SK-N-SH (cell line): ENCODE measurements at places on chromosomes 13 and 19.

DNA sequence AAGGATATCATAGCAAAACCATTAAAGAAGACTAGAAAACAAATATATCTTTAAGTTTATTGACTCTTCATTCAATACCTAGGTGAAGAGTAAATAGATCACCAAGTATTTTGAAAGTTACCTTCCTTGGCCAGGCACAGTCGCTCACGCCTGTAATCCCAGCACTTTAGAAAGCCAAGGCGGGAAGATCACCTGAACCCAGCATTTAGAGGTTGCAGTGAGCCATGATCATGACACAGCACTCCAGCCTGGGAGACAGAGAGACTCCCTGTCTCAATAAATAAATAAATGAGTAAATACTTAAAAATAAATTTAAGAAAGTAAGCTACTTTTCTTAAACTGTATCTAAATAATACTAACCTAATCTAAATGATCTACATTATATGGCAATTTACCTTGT lies 8.9 kb upstream of the WBP4 start:
- DNase-seq: no peak

DNA sequence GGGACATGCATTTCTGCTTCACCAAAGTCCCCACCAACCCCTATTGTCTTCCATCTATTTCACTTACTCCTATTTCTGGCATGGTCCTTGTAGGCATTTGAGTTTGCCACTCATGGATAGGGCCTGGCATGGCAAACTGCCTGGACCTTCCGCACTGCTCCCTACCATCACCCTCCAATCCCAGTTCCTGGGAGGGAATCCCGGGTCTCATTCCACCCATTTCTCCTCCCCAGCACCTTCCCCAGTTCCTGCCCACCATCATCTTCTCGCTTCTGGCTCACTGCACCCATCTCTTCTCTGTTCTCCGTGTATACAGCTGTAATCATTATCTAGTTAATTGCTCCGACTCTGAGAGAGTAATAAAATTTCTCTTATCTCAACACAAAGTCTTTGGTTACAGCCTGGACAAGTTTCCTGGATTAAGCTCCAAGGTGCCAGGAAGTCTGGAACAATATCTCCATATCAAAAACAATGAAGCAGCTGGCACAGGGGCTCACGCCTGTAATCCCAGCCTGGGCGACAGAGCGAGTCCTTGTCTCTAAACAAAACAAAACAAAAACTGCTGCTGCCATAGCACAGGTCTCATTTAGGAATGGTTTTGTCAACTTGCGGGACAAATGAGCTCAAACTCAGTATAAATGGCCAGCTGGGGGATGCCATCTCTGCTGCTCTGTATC lies 17.0 kb upstream of the COX7A1 start:
- DNase-seq: no peak

DNA sequence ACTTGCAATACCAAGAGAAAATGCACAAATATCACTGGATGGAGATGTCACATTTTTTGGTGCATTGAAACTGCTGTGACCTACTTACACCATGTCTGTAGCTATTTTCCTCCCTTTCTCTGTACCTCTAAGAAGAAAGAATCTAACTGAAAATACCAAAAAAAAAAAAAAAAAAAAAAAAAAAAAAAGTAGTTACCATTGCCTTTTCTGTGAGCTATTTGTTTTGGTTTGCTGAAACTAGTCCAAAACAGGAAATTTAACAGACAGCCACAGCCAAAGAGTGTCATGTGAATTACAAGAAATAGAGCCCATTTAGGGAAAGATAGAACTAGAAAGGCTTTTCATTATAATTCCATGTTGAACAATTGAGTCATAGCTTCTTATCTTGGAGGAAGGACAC lies 37.3 kb downstream of the TNFSF13B start:
- DNase-seq: no peak

- DNase-seq: peak; percentile 30
These were observed 29.0 kb downstream of the EXOSC8 start for GRCh38 chr13:37029617-37030016.

DNA sequence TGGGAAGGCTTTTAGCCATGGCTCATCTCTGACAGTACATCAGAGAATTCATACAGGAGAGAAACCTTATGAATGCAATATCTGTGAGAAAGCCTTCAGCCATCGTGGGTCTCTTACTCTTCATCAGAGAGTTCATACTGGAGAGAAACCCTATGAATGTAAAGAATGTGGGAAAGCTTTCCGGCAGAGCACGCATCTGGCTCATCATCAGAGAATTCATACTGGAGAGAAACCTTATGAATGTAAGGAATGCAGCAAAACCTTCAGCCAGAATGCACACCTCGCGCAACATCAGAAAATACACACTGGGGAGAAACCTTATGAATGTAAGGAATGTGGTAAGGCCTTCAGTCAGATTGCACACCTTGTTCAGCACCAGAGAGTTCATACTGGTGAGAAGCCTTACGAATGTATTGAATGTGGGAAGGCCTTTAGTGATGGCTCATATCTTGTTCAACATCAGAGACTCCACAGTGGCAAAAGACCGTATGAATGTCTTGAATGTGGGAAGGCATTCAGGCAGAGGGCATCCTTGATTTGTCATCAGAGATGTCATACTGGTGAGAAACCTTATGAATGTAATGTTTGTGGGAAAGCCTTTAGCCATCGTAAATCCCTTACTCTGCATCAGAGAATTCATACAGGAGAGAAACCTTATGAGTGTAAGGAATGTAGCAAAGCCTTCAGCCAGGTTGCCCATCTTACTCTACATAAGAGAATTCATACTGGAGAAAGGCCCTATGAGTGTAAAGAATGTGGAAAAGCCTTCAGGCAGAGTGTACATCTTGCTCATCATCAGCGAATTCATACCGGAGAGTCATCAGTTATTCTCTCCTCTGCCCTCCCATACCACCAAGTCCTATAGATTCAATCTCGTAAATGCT lies 10.7 kb downstream of the ZNF470 start:
- no peak for DNase-seq

DNA sequence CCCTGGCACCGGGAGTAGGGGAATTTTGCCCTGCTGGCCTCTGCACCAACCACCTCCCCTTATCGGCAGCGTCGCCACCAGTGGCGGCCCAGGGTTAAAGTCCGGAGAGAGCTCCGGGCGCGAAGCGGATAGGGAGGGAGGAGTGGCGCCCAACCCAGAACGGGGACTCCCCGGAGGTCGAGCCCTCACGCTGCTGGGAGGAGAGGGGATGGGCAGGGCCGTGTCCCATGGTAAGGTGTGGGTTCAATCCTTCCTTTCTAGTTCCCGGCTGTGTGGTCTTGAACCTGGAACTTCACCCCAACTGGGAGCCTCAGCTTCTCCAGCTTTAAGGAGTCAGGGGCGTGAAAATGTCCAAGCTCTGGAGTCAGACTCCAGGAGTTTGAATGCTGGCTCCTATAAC lies 23.3 kb upstream of the BCL3 start:
- no peak for DNase-seq

DNA sequence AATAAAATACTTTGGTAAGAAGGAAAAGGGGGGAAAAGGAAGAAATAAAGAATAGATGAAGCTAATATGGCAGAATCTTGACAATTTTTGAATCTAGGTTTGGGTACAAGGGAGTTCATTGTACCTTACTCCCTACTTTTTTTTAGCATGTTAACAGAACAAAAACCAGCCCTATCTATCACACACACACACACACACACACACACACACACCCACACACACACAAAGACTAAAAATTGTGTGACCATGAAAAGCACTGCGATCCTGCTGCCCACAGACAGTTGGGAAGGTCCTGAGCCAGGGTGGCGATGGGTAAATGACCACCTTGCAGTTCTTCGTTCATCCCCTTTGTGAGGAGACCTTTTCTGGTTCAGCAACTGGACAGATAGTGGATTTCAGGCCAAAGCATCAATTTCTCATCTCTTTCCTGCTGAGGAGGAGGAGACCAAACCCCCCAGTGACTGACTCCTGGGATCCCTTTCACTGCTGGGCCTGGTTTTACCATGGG lies 91.8 kb downstream of the SIPA1L3 start:
- DNase-seq: no peak

DNA sequence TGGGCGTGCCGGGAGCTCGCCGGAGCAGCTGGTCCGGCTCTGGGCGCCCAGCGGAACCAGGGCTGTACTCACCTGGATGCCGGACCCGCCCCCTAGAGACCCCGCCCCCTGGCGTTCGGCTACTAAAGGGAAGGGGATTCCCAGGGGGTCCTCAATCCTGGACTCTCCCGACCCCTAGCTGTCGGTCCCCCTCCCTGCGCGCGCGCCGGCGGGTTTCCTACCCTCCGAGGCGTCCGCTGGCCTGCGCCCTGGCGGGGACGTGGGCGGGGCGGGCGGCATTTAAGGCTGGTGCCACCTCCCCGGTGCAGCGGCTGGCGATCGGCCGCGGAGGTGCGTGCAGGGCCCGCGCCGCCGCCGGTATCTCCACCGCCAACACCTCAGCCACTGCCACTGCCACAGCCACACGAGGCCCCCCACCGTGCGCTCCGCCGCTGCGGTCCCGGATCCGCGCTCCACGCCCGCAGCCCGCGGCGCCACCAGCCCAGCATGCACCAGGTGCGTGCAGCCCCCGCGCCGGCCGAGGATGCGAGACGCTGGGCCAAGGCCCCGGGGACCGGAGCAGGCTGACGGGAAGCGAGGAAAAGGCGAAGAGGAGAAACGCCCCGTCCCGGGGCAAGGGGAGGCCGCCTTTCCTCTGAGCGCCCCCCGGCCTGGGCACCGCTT lies at the start of gene ATP12A:
Gene ATP12A (plus strand): TSS at position 151 of the 663 bp plus-strand sequence. CDS start 336 bp downstream, at position 487.
- DNase-seq: peak; percentile 59

GRCh38 chr19:19489804-19490204 lies 25.5 kb downstream of the TSSK6 start:
- DNase-seq: no peak

GRCh38 chr19:4933528-4933927 lies 24.2 kb downstream of the UHRF1 start:
- DNase-seq: no peak

DNA sequence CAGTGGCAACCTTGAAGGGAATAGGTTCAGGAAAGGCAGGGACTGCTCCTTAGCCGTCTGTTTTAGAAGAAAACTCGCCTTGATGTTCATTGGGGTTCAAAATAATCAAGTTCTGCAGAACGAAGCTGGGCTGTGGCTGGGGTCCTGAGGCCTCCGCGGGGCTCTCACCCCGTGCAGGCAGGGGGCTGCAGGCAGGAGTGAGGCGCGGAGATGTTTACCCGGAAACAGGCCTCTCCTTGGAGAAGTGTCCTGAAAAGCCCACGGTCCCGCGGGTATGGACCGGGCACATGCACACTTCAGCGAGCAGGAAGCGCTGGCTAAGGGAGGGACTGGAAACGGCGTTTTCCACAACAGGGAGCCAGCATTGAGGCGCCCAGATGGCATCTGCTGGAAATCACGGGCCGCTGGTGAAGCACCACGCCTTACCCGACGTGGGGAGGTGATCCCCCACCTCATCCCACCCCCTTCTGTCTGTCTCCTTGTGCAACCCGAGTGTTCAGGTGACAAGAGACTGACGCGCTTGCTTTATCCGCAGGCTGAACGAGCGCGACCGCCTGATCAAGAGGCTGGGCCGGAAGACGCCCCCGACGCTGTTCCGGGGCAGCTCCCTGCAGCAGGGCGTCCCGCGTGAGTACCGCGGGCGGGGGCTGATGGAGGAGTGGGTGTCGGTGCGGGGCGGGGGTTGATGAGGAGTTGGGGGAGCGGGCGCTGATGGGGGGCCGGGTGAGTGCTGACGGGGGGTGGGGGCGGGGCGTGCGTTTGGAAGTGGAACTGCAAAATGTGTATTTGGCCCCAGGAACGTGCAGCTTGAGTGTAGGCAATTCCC lies 39.6 kb downstream of the SHISA2 start:
- no peak for DNase-seq

- no peak for DNase-seq
These were observed 41.0 kb downstream of the RASL11A start for GRCh38 chr13:27311518-27312210.

DNA sequence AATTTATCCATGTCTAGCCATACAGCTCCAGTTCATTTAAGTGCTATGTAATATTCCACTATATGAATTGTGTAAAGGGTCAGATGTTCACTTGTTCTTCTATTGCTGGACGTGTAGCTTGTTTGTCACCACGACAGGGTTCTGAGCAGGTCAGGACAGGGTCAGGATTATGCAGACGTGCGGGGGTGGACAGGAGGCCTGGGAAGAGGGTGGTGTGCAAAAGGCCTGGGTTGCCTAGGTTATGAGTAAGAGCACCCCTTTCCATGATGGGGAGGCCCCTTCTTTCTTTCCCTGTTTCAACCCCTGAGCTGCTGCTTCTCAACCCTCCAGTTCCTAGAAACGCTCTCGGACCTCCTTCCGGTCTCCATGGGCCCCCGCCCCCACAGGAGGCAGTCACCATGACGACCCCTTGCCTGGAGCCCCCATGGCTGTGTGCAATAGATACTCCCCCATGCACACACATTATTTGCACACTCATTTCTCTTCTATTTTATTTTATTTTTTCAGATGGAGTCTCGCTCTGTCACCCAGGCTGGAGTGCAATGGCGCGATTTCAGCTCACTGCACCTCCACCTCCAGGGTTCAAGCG lies 2.0 kb downstream of the EXOC3L2 start:
- no peak for DNase-seq

DNA sequence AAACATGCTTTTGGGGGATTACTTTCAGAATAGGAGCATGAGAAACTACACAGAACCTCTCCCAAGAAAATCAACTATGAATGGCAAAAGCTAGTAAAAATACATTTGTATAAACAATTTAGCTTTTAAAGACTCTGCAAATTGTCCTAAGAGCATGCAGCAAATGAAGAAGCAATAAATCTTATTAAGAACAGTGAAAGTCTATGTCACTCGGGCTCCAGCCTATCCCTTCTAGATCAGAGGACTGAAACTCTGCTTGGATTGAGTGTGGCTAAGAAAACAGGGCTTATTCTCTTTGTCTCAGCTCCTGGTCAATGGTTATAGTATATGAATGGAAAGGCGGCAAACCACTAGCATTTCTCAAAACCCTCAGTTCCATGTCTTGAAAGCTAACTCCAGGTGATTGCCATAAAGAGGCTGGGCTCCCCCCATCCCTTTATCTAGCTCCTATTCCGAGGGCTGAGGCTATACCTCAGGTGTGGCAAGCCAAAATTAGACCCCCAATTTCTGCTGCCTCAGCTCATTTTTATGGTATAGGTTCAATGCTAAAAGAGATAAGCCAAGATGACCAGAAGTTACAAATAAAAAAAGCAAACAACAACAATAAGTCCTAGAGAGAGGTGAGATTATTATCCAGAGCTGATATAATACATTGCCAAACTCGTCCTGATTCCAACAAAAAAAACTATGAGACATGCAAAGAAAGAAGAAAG lies 953.2 kb downstream of the SLITRK6 start:
- DNase-seq: no peak

DNA sequence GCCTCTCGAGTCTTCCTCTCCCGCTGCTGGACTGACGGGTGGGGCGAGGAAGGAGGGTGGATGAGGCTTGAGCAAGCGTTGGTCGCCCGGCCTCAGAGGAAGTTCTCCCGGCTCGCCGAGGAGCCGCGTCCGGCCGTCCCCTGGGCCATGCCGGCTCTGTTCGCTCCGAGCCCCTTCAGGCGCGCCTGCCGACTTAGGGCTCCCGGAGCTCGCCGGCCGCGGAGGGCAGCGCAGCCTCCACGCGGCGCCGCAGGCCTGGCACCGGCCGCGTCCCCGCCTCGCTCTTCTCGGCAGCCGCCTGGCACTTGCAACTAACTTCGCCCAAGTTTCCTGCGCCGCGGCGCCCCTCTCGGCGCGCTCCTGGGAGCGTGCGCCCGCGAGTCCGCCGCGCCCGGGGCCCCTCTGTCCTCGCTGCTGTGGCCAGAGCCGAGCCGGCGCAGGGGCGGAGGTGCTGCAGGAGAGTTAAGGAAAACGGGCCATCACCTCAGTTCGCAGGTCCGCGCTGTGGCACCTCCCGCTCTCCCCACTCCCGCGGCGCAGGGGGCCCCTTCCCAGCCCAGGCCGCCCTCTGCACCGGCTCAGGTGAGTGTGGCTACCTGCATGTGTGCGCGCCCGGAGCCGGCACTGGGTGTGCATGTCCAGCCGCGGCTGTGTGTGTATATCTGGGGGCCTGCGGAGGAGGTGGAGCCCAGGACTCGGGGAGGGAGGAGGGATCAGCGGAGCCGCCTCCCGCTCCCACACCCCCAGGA lies 641 bp upstream of the SOX21 start:
- DNase-seq: peak; percentile 76
